Neural progenitor cell (in vitro differentiated cells): ENCODE measurements at places on chromosomes 1 and 21.
A peak's percentile ranks its signal among the peaks of the same experiment; 100 is the strongest.

- peaks cover 46% of the 10 kb centered on the region for H3K4me1 ChIP-seq
- H3K4me3 ChIP-seq, result peak overlapping the region; percentile 14
- no peak overlapping the region for H3K27ac ChIP-seq
- no peaks in the 10 kb centered on the region for H3K27me3 ChIP-seq
These were observed 99.6 kb downstream of the DENND1B start for GRCh38 chr1:197675583-197676208.

- H3K4me1 ChIP-seq, result no peaks in the 10 kb centered on the region
- no peaks in the 10 kb centered on the region for H3K27me3 ChIP-seq
- H3K27ac ChIP-seq, result no peak overlapping the region
- H3K36me3 ChIP-seq, result no peaks in the 10 kb centered on the region
These were observed 17.4 kb upstream of the NBPF1 start for GRCh38 chr1:16630661-16631247.

DNA sequence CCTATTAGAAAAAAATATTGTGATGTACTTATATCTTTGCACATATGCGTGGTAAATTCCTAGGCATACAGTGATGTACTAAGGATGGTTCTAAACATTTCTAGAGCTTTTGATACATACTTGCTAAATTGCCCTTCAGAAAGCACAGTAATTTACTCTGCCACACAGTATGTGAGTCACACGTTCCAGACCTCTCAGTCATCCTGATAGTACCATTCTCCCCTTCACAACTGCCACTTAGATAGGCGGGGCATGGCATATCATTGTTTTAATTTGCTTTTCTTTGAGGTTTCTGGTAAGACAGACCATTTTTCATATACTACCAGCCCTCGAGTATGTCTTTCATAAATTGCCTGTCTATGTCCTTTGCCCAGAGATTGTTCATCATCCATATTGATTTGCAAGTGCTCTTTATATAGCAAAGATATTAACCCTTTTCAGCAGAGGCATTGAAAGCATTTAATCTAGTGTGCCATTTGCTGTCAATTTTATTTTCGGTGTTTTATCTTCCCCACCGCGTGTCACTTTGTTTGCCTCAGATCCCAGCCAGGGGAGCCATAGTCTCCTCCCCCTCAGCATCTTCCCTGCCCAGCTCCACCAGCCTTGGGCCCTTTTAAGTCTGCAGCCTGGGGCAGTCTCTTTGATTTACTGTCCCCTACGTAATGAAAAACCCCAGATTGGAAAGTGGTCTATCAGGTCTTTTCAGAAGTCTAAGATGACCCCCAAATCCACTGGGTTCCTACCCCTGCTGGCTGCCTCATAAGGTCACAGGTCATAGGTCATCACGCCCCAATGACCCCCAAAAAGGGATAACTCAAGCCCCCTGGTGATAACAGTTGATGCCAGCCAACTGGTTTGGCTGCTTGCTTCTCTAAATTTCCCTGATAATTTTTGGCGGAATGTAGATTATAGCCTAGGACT lies 11.8 kb upstream of the PAX7 start:
- peaks cover 100% of the 10 kb centered on the region for H3K27me3 ChIP-seq
- H3K4me1 ChIP-seq, result peaks cover 8% of the 10 kb centered on the region
- H3K27ac ChIP-seq, result no peak overlapping the region

- no peak overlapping the region for H3K4me3 ChIP-seq
- no peak for DNase-seq
- no peaks in the 10 kb centered on the region for H3K4me1 ChIP-seq
- no peaks in the 10 kb centered on the region for H3K27me3 ChIP-seq
These were observed 41.8 kb downstream of the FOXD2 start for GRCh38 chr1:47479664-47480063.

GRCh38 chr1:236893626-236894545 lies 98.8 kb downstream of the MTR start:
- no peaks in the 10 kb centered on the region for H3K27me3 ChIP-seq
- no peak overlapping the region for H3K27ac ChIP-seq
- no peaks in the 10 kb centered on the region for H3K36me3 ChIP-seq
- DNase-seq, result no peak

GRCh38 chr1:7659514-7659913 lies 111.6 kb upstream of the VAMP3 start:
- H3K27me3 ChIP-seq, result no peaks in the 10 kb centered on the region
- no peaks in the 10 kb centered on the region for H3K4me1 ChIP-seq
- H3K27ac ChIP-seq, result no peak overlapping the region
- no peak for DNase-seq
- H3K4me3 ChIP-seq, result no peak overlapping the region
- H3K36me3 ChIP-seq, result no peaks in the 10 kb centered on the region

- H3K4me1 ChIP-seq, result no peaks in the 10 kb centered on the region
- no peaks in the 10 kb centered on the region for H3K36me3 ChIP-seq
- H3K27me3 ChIP-seq, result peaks cover 19% of the 10 kb centered on the region
These were observed 440.8 kb downstream of the NPHP4 start for GRCh38 chr1:5551274-5551975.

- no peak for DNase-seq
- H3K27me3 ChIP-seq, result no peaks in the 10 kb centered on the region
- no peak overlapping the region for H3K27ac ChIP-seq
- no peaks in the 10 kb centered on the region for H3K4me1 ChIP-seq
- no peaks in the 10 kb centered on the region for H3K36me3 ChIP-seq
- H3K4me3 ChIP-seq, result no peak overlapping the region
These were observed 14.1 kb upstream of the DEGS1 start for GRCh38 chr1:224168859-224169380.

- H3K4me1 ChIP-seq, result peaks cover 11% of the 10 kb centered on the region
- no peak overlapping the region for H3K27ac ChIP-seq
- no peak overlapping the region for H3K4me3 ChIP-seq
- no peak for DNase-seq
These were observed 14.1 kb upstream of the FAAH start for GRCh38 chr1:46379996-46380395.

DNA sequence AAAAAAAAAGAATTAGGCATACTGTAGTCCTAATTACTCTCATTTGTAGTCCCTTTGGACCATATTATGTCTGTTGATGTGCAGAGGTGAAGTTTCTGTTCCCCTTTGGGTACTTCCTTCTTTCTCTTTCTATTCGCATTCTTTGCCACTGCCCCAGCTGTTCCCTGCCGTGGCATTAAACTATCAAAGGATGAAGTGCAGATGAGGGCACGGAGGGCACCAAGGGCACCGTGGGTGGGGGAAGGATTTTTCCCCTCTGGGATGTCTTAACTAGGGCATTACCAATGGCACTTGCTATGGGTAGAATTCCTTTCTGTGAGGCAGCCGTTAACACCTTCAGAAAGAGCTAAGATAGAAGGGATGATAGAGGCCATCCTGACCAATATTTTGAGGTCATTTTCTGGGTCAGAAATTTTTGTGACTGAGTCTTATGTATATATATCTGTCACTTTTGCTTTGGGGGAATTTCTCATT lies 4.9 kb upstream of the MAPKAPK2 start:
- H3K27me3 ChIP-seq, result peaks cover 52% of the 10 kb centered on the region
- H3K4me3 ChIP-seq, result no peak overlapping the region
- no peak for DNase-seq
- H3K36me3 ChIP-seq, result no peaks in the 10 kb centered on the region
- H3K27ac ChIP-seq, result no peak overlapping the region

- no peaks in the 10 kb centered on the region for H3K4me1 ChIP-seq
- H3K27me3 ChIP-seq, result no peaks in the 10 kb centered on the region
- no peak for DNase-seq
- no peak overlapping the region for H3K27ac ChIP-seq
- no peaks in the 10 kb centered on the region for H3K36me3 ChIP-seq
These were observed 554.6 kb downstream of the SMYD3 start for GRCh38 chr1:245952383-245953026.

- no peaks in the 10 kb centered on the region for H3K4me1 ChIP-seq
- no peak overlapping the region for H3K27ac ChIP-seq
- no peak overlapping the region for H3K4me3 ChIP-seq
- no peak for DNase-seq
- no peaks in the 10 kb centered on the region for H3K27me3 ChIP-seq
These were observed 75.1 kb upstream of the GNG12 start for GRCh38 chr1:67908250-67908936.

- H3K4me3 ChIP-seq, result no peak overlapping the region
- no peak for DNase-seq
- H3K27me3 ChIP-seq, result no peaks in the 10 kb centered on the region
- peaks cover 50% of the 10 kb centered on the region for H3K4me1 ChIP-seq
- no peak overlapping the region for H3K27ac ChIP-seq
These were observed 1.9 kb downstream of the BTBD19 start for GRCh38 chr1:44810101-44810761.

DNA sequence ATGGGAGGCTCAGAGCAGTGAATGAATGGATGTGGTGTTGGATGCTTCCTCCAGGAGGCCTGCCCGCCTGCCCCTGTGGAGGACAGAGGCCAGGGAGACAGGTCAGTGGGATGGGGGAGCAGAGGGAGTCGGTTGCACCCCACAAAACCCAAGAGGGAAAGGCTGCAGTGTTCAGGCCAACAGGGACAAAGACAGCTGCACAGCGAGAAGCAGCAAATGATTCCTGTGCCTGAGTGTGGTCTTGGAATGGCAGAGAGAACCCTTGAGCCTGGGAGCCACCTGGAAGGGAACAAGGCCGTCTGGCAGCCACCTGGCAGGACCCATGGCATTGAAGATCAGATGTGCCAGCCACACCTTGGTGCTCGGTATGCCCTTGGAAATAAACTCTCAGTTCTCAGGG lies 8.1 kb downstream of the TFF3 start:
- no peak overlapping the region for H3K27ac ChIP-seq
- no peak overlapping the region for H3K4me3 ChIP-seq
- H3K4me1 ChIP-seq, result peaks cover 4% of the 10 kb centered on the region
- peaks cover 6% of the 10 kb centered on the region for H3K27me3 ChIP-seq

GRCh38 chr1:209802780-209803152 lies 3.2 kb downstream of the IRF6 start:
- peaks cover 3% of the 10 kb centered on the region for H3K4me1 ChIP-seq
- peaks cover 38% of the 10 kb centered on the region for H3K27me3 ChIP-seq
- H3K36me3 ChIP-seq, result no peaks in the 10 kb centered on the region

- H3K4me1 ChIP-seq, result no peaks in the 10 kb centered on the region
- peak; percentile 20 for DNase-seq
- H3K27ac ChIP-seq, result no peak overlapping the region
- no peaks in the 10 kb centered on the region for H3K36me3 ChIP-seq
- H3K4me3 ChIP-seq, result no peak overlapping the region
These were observed 15.0 kb upstream of the F5 start for GRCh38 chr1:169601096-169601881.

DNA sequence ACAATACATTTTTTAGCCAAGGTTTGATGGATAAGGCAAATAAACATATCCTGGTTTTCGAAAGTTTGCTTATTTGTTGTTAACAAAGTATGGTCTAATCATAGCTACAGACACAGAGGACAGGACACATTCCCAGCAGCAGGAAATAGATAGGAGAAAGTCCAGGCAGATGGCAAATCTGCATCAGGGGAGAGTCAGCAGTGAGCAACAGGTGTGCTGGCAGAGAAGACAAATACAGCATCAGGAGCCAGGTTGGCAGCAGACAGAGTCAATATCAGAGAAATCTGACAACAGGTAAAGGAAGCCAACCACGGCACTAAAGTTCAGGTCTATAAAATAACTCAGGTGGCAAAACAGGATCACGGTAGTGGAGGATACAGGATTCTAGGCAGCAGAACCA lies 210.7 kb upstream of the PTBP2 start:
- no peak for DNase-seq
- H3K36me3 ChIP-seq, result no peaks in the 10 kb centered on the region
- no peak overlapping the region for H3K4me3 ChIP-seq
- no peaks in the 10 kb centered on the region for H3K27me3 ChIP-seq

GRCh38 chr1:4002741-4003140 lies 102.7 kb upstream of the C1orf174 start:
- H3K4me1 ChIP-seq, result peaks cover 5% of the 10 kb centered on the region
- H3K4me3 ChIP-seq, result no peak overlapping the region
- no peak for DNase-seq
- H3K36me3 ChIP-seq, result no peaks in the 10 kb centered on the region

- H3K27ac ChIP-seq, result no peak overlapping the region
- H3K27me3 ChIP-seq, result no peaks in the 10 kb centered on the region
- no peaks in the 10 kb centered on the region for H3K36me3 ChIP-seq
- no peak overlapping the region for H3K4me3 ChIP-seq
- H3K4me1 ChIP-seq, result no peaks in the 10 kb centered on the region
These were observed 30.7 kb downstream of the EIF2D start for GRCh38 chr1:206581571-206581981.

- H3K4me1 ChIP-seq, result no peaks in the 10 kb centered on the region
- H3K4me3 ChIP-seq, result no peak overlapping the region
- no peak overlapping the region for H3K27ac ChIP-seq
- no peaks in the 10 kb centered on the region for H3K27me3 ChIP-seq
These were observed 39.0 kb upstream of the DPT start for GRCh38 chr1:168767894-168768584.

- H3K27me3 ChIP-seq, result no peaks in the 10 kb centered on the region
- no peak overlapping the region for H3K27ac ChIP-seq
- DNase-seq, result no peak
These were observed 19.2 kb downstream of the CD247 start for GRCh38 chr1:167499106-167499505.

DNA sequence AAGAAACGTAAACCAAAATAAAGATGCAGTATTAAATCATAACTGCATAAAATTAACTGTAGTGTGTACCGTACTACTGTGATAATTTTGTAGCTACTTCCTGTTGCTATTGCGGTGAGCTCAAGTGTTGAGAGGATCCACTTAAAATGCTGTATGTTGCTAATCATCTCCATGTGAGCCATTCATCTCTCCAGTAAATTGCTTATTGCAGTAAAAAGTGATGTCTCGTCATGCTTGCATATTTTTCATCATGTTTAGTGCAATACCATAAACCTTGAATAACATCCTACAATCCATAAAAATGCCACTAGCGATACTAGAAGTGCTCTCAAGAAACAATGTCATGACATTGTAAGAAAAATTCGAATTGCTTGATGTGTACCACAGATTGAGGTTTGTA lies 66.3 kb downstream of the RAVER2 start:
- H3K36me3 ChIP-seq, result no peaks in the 10 kb centered on the region
- no peaks in the 10 kb centered on the region for H3K27me3 ChIP-seq
- H3K27ac ChIP-seq, result no peak overlapping the region
- H3K4me3 ChIP-seq, result no peak overlapping the region

- no peaks in the 10 kb centered on the region for H3K36me3 ChIP-seq
- H3K4me3 ChIP-seq, result no peak overlapping the region
- peaks cover 21% of the 10 kb centered on the region for H3K4me1 ChIP-seq
These were observed 15.6 kb downstream of the ALPL start for GRCh38 chr1:21524686-21525339.

GRCh38 chr1:154860156-154860870 lies 9.8 kb downstream of the KCNN3 start:
- no peaks in the 10 kb centered on the region for H3K27me3 ChIP-seq
- no peak overlapping the region for H3K4me3 ChIP-seq
- H3K27ac ChIP-seq, result no peak overlapping the region

- DNase-seq, result no peak
- no peaks in the 10 kb centered on the region for H3K27me3 ChIP-seq
- no peaks in the 10 kb centered on the region for H3K36me3 ChIP-seq
- no peak overlapping the region for H3K27ac ChIP-seq
These were observed 128.9 kb upstream of the SGIP1 start for GRCh38 chr1:66405061-66405460.

DNA sequence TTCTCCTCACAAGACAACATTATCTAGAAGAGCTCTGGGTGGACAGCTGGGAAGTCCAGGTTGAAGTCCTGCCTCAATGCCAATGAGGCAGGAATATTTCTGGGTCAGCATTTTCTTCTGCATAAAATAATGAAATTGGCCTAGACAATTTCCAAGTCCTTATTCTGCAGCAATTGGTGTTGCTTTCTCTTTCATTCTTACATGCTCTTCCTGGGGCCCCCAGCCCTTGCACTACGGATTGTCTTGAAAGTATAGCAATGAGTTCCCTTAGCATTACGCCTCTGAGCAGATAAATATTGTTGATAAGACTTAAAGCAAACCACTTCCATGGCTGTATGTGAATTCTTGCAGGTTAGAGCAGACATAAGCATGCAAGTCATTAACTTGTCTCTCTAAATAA lies 188.5 kb downstream of the TGFBR3 start:
- H3K27me3 ChIP-seq, result no peaks in the 10 kb centered on the region
- no peaks in the 10 kb centered on the region for H3K36me3 ChIP-seq
- H3K4me1 ChIP-seq, result peaks cover 5% of the 10 kb centered on the region
- DNase-seq, result no peak
